Activated T-helper 1 cell treated with anti-CD3 and anti-CD28 coated beads, Interleukin-12 subunit alpha, Interleukin-12 subunit beta, Interleukin-2, Interleukin-4 antibody, amounts not matched to agents 30 ng/mL and 10 ng/mL and 1 ng/mL, durations not matched to agents 14 hours and 24 hours and 36 hours (primary cell): ENCODE measurements at places on chromosomes 11 and 22.

DNA sequence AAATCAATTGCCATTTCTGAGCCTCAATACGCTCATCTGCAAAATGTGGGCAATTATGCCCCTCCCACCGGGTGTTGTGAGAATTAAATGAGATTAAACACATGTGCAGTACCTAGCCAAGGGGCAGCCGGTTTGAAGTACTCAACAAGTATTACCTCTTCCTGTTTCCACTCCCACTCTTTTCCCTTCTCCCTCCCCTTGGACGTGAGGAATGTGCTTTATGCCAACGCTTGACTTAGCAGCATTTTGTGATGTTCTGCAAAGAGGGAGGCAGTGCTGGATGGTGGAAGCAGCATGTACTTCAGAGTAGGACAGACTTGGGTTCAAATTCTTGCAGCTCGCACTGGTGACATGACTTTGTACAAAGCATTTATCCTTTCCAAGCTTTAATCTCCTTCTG lies 306.0 kb downstream of the BUD13 start:
- no peak overlapping the region for H3K4me3 ChIP-seq
- no peaks in the 10 kb centered on the region for H3K36me3 ChIP-seq
- H3K4me1 ChIP-seq, result no peaks in the 10 kb centered on the region
- no peak overlapping the region for H3K27ac ChIP-seq
- no peak for DNase-seq

- no peak overlapping the region for H3K27ac ChIP-seq
- no peak for DNase-seq
- H3K36me3 ChIP-seq, result peaks cover 29% of the 10 kb centered on the region
- no peaks in the 10 kb centered on the region for H3K27me3 ChIP-seq
- no peak overlapping the region for H3K4me3 ChIP-seq
Measured at GRCh38 chr11:82980947-82981346, 79.4 kb downstream of the DDIAS start.

- H3K36me3 ChIP-seq, result no peaks in the 10 kb centered on the region
- DNase-seq, result no peak
- H3K4me3 ChIP-seq, result no peak overlapping the region
- H3K27ac ChIP-seq, result no peak overlapping the region
Measured at GRCh38 chr11:38646382-38646781, 2048.3 kb upstream of the RAG2 start.

- H3K27ac ChIP-seq, result no peak overlapping the region
- no peaks in the 10 kb centered on the region for H3K27me3 ChIP-seq
- H3K36me3 ChIP-seq, result peaks cover 20% of the 10 kb centered on the region
- peaks cover 84% of the 10 kb centered on the region for H3K4me1 ChIP-seq
- no peak overlapping the region for H3K4me3 ChIP-seq
Measured at GRCh38 chr22:23223569-23224317, 43.4 kb downstream of the BCR start.

- no peaks in the 10 kb centered on the region for H3K36me3 ChIP-seq
- peak overlapping the region; percentile 66 for H3K4me3 ChIP-seq
- DNase-seq, result no peak
- H3K4me1 ChIP-seq, result peaks cover 7% of the 10 kb centered on the region
Measured at GRCh38 chr11:32830413-32830738, 649 bp downstream of the PRRG4 start.

GRCh38 chr11:116643521-116643920 lies 129.3 kb downstream of the BUD13 start:
- H3K4me3 ChIP-seq, result no peak overlapping the region
- peaks cover 5% of the 10 kb centered on the region for H3K27me3 ChIP-seq
- no peaks in the 10 kb centered on the region for H3K36me3 ChIP-seq
- no peak overlapping the region for H3K27ac ChIP-seq
- DNase-seq, result no peak
- no peaks in the 10 kb centered on the region for H3K4me1 ChIP-seq

- no peak overlapping the region for H3K27ac ChIP-seq
- no peak for DNase-seq
- H3K27me3 ChIP-seq, result peaks cover 2% of the 10 kb centered on the region
Measured at GRCh38 chr11:408154-409007, 6.4 kb downstream of the SIGIRR start.
